ENCODE measurements at places on chromosomes 12 and 14.
A peak's percentile ranks its signal among the peaks of the same experiment; 100 is the strongest.

DNA sequence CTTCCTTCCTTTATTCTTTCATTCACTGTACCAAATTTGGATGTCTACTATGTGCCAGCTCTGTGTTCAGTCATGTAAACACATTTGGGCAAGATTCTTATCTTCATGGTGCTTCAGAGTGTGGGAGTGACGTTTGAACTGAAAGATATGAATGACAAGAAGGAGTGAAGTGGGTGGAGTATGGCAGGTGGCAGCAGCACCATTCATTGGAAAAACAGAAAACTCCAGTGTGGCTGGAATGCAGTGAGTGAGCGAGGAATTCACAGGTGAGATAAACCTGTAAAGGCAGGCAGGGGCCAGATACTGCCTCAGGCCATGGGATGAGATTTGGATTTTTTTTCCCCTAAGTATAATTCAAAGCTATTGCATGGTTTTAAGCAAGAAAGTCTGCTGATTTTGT is 140.7 kb upstream of the CCDC198 start:
- no peak for DNase-seq

- DNase-seq = no peak
Observed at GRCh38 chr14:81256289-81256960, 35.7 kb upstream of the GTF2A1 start.

GRCh38 chr14:76385435-76385834 is 9.5 kb downstream of the ESRRB start:
- DNase-seq = no peak

DNA sequence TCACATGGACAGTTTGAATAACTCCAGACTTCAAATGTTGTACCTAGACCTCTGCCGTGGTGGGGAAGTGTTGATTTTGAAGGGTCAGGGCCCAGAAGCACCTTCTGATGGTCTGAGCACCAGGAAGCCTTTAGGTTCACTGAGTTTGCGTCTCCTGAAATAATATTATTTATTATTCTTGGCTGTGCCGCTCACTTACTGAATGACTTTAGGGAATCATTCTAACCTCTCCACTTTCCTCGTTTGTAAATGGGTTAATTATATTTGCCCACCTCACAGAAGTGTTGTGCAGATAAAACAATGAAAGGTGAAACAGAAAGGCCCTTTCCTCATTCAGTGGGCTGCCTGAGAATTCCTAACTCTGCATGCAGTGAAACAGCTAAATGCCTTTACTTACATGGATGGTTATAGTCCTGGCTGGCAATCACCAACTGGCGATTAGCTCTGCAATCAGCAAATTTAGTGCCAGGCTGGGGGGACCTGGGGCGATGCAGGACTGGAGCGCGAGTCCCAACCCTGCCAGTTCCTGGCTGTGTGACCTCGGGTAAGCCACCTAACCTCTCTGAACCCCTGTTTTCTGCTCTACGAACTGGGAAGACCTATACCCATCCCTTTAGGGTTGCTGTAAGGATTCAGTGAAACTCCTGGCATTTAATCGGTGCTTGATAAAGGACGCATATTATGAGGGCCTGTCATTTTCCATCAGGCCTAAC is 57.5 kb downstream of the MAP1LC3B2 start:
- DNase-seq = no peak

DNA sequence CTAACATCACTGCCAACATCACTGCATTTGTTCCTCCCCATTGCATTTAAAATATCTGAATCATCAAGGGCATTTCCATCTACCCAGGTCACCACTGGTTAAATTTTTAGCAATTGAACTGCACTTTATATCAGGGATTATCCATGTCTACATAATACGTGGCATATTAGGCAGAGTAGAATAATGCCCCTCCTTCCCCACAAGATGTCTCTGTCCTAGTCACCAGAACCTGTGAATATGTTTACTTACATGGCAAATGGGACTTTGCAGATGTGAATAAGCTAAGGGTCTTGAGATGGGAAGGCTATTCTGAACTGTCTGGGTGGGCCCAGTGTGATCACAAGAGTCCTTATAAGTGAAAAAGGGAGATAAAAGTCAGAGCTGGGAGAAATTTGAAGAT is 181.7 kb upstream of the ARID2 start:
- DNase-seq = no peak

DNA sequence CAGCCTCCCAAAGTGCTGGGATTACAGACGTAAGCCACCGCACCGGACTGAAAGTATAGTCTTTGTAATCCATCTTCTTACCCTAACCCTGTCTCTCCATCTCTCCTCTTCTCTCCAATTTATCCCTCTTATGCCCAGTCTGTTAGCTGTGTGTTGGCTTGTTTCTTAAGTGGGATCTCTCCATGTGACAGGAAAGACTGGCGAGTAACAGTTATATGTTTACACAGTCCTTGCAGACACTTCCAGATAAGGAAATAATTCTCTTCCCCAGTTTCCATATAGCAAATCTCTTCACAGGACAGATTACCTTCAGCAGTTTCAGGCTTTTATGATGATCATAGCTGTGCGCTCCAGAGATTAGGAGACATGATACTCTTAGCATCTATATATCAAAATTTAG is 16.0 kb upstream of the DIP2B start:
- no peak for DNase-seq

GRCh38 chr14:88208858-88209257 is 114.2 kb downstream of the KCNK10 start:
- no peak for DNase-seq

DNA sequence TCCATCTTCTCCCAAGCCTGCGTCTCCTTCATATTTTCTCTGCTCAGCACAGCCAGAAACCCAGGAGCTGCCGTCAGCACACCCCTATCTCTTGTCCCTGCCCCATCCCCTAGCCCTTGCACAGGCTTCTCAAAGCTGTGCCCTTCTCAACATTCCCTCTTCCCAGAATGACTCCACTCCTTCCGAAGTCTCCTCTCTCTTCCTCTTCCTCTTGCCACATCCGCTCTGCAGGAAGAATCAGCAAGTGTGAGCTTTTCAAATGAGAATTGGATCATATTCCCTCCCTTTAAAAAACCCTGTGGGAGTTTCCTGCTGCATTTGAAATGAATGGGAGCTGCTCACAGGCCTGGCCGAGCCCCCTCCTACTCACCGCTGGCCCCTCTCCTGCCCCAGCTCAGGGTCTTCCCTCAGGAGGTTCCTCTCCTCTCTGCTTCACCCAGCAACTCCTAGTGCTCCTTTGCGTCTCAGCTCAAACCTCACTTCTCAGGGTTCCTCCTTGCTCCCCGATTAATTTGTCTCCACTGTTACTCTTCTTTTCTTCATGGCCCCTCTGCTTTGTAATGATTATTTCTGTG is 528.5 kb upstream of the CCDC196 start:
- no peak for DNase-seq

DNA sequence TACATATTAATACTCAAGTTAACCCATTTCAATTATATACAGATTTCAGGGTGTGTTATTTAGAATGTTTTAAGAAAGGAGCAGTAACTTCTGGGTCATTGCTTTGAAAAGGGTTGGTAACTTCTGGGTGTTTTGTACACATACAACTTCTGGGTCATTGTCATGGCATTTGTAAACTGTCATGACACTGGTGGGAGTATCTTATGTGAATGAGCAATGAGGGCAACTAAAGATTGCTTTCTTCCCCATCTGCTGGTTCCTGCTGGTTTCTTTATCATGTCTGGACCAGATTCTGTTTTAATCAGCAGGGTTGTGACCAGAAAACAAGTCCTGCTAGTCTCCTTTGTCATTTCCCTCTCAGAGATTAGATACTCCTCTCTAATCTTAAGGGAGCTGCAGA is 713.3 kb downstream of the LRFN5 start:
- DNase-seq = no peak

DNA sequence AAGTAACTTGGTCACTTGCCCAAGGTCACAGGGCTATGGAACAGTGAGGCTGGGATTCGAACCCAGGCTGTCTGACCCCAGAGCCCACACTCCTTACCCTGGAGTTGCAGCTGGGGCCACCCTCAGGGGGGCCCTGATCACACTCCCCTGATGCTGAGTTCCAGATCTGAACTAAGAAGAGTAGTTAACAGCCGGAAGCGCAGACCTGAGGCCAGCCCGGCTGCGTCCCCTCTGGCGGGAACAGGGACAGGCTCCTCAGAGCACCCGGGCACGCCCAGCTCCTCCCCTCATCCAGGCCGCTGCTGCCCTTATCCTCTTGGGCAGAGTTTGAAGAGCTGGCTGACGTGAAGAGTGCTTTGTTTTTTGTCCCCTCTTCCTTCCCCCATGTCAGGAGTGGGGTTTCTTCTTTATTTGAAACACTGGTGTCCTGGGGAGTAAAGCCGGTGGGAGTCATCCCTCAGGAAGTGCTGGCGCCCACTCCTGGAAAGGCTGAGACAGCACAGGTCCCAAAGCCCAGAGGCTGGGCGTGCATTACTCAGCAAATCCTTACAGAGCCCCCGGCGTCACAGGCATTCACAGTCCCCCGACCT is 8.7 kb downstream of the PHB2 start:
- DNase-seq = no peak

DNA sequence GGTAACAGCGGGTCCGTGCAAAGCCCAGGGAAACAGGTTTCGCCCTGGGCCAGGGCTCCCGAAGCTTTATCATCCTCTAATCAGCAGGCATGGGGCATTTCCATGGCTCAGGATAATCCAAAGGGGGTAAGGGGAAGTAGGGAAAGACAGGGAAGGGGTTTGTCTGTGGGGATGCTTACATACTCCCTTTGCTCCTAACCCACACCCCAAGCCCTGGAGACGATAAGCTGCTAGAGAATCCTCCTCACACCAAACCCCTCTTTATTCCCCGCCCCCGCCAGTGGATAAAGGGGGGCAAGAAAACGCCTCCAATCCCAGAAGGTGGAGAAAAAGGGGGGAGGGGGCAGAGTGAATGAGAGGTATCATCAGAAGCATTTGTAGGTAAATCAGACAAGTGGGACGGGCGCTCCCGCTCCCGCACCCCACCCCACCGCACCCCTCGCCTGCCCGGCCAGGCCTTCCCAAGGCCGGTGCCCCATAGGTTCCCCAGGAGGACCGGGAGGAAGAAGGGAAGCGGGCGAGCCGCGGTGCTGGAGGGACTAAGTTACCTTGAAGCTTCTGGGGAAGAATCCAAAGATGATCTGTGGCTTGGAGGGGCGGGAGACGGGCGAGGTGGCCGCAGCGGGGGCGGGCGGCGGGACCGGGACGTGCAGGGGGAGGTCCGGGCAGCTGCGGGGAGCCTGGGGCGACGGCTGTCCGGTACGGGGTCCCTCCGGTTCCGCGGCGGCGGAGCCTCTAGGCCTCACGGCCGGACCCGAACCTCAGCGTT is 762 bp downstream of the PPP2R5E start:
- DNase-seq = no peak

GRCh38 chr12:70383886-70384285 is 17.8 kb downstream of the KCNMB4 start:
- DNase-seq = no peak

DNA sequence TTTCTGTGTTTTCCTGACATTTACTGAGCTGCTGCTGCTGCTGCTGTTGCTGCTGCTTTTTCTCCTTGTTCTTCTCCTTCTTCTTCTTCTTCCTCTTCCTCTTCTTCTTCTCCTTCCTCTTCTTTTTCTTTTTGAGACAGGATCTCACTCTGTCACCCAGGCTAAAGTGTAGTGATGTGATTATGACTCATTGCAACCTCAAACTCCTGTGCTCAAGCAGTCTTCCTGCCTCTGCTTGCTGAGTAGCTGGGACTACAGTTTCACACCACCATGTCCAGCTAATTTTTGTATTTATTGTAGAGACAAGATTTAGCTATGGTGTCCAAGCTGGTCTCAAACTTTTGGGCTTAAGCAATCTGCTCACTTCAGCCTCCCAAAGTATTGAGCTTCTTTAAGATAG is 95.8 kb downstream of the TMTC3 start:
- no peak for DNase-seq

GRCh38 chr14:75854111-75854799 is 127.5 kb downstream of the TGFB3 start:
- no peak for DNase-seq

GRCh38 chr12:91140026-91140931 is 29.0 kb upstream of the LUM start:
- no peak for DNase-seq

DNA sequence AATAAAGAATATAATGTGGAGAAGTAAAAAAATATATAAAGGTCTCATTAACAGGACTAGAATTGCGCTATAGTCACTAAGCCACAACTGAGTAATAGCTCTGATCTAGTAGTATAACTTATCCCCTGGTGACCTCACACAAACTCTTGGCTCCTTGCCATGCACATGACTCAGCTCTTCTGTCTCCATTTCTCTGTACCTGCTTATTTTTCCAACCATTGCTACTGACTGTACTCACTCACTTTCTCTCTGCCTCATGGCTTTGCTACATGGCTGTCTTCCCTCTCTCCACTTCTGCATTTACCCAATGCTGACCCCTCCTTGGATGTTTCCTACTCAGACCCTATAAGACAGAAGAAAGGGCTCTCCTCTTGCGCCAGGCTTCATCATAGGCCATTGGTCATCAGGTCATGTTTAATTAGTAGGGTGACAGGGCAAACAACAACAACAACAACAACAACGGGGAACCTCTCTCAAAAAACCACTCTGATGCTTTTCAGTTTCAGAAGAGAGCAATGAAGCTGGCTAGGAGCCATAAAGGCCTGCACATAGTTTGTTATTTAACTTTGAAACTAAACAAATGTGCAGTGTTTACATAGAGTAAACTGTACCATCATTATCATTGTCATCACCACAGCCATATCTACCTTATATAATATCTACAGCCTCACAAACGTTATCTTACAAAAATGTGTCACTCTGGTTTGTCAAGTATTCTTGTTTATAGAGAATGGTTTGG is 25.6 kb upstream of the KRAS start:
- DNase-seq = no peak

DNA sequence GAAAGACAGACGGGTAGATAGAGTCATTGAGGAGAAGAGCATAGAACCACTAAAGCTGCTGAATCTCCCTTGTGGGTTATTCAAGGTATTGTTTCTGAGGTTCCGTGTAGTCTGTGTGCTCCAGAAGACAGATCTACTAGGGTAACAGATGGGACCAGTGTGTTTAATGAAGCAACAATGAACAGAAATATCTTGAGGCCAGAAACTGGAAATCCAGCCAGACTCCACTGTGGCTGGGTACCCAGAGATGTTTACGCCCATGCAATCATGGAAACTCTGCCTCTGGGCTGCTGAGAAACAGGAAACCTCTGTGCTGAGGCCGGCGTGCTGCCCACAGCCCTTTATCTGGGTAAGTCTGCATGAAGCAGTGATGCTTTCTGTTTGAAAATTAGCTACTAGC is 8.3 kb downstream of the PROX2 start:
- DNase-seq = peak; percentile 26

DNA sequence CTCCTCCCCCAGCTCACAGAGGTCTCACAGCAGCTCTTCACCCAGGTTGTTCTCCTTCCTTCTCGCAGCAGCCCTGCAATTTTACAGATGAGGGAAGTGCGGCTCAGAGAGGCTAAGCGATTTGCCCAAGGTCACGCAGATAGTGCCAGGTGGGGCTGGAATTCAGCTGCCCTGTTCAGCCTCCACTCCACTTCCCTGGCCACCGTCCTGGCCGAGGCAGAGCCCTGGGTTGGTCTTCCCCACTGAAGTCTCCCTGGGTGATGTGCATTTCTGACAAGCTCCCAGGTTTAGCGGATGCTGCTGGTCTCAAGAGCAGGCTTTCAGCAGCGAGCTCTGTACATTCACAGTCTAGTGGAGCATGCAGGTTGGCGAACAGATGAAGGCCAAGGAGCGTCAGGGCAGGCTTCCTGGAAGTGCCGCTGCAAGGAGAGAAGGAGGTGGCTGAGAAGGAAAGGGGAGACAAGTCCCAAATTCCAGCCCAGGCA is 28.9 kb upstream of the EML1 start:
- no peak for DNase-seq

- DNase-seq = no peak
Observed at GRCh38 chr12:59314209-59314608, 281.6 kb upstream of the SLC16A7 start.

GRCh38 chr12:3745152-3745551 is 7.8 kb downstream of the CRACR2A start:
- no peak for DNase-seq

- DNase-seq = peak; percentile 7
Observed at GRCh38 chr12:123905319-123905925, 67.2 kb downstream of the CCDC92 start.

Measured in amygdala (tissue), 56 donors.